ENCODE measurements at places on chromosomes 2 and 18. TPM values are rescaled to one million over a fixed set of nuclear protein-coding genes. Genes with fewer than 3 reads are reported as not detected.

Gene CCBE1
- total RNA-seq = 4.2 TPM

Gene SERPINB7
- total RNA-seq = not detected

Gene GALR1
- 1.1 TPM for total RNA-seq

Gene MYL12B
- 264 TPM for total RNA-seq

Gene STAT4
- total RNA-seq = 7.1 TPM

Gene SLC23A3
- 2.2 TPM for total RNA-seq

Gene TMEM247
- total RNA-seq = not detected

Gene SF3B6
- total RNA-seq = 139 TPM

Gene SLC9A4
- total RNA-seq = 2.9 TPM
